ENCODE measurements at places on chromosomes 3 and 15.

GRCh38 chr3:71384837-71385716, 198.5 kb downstream of the FOXP1 start:
- no peak for DNase-seq

GRCh38 chr3:107521469-107522059, 1.2 kb upstream of the BBX start:
- DNase-seq = no peak

DNA sequence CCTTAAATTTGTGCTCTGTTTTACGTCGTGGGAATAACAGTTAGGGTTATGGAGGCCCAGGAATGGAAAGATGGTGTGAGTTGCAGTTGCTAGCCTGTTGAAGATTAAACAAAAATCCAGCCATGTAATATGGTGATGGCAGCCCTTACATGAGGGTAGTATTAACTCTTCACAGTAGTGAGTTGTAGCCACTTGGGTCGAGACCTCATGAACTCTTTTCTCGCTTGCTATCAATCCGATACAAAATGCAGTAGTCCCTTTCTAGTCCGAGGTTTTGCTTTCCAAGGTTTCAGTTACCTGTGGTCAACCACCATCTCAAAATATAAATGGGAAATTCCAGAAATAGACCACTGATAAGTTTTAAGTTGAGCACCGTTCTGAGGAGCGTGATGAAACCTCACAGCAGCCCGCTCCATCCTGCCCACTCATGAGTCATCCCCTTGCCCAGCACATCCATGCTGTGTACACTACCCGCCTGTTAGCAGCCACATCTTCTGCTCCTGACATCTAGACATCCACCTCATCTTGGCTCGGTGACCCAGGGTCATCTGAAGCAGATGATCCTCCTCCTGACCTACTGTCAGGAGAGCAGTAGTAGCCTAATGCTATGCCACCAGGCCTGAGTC, 177.9 kb downstream of the CDIN1 start:
- no peak for DNase-seq

GRCh38 chr3:62793946-62794345, 81.3 kb downstream of the CADPS start:
- DNase-seq = no peak

DNA sequence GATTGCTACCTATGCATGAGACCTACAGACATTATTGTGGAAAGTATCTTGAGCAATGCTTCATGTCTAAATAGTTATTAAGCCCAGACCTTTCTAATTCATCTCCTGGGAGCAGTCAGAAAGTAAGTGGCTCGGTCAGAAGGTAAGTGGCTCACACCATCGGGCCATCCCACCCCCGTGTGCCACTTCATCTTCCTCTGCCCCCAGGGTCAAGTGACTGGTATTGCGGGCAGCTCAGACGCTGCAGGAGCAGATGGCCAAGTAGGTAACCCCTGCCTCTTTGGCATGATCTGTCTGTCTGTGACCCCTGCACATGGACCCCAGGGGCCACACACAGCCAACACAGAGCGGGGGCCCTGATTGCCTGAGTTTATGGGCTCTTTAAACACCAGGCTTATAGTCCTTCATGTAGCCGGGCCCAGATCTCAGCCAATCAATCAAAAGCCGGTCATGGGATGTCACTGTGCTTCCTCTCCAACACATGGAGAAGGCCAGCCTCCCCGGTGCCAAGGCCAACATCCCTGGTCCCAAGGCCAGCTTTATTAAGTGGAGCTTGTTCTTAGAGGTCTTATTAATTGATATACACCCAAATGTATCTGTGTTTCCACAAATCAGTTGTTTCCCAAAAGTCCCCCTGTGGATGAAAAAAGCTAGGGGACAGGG, 42.9 kb downstream of the LARP6 start:
- no peak for DNase-seq

DNA sequence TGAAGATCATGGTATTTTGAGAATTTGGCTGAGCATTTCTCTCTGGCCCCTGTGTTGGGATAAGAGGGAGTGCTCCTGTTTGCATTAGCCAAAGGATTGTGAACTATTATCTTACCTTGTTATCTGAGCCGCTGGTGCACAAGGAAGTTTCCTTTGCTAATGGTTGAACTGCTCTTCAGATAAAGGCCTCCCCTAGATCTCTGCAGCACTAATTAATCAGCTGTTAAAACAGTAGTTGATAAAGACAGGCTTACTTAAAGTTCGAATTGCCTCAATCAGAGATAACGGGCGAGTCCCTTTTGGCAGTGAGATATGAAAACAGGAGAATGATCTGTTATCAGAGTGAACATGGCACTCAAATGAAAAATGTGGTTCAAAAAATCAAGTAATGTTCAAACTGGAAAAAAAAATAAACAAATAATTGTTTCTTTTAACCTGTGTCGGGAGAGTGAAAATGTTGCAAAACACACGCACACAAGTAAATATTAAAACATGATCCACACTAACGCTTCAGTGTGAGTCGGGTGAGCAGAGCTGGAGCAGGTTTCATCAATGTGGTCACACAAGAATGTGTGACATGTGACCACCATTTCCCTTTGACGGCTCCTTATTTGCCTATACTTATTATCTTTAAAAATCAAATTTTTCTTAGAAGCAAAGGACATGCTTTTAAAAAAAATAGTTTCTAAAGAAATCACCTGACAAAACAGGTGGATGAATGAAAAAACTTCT, 469.1 kb downstream of the SOX2 start:
- no peak for DNase-seq

DNA sequence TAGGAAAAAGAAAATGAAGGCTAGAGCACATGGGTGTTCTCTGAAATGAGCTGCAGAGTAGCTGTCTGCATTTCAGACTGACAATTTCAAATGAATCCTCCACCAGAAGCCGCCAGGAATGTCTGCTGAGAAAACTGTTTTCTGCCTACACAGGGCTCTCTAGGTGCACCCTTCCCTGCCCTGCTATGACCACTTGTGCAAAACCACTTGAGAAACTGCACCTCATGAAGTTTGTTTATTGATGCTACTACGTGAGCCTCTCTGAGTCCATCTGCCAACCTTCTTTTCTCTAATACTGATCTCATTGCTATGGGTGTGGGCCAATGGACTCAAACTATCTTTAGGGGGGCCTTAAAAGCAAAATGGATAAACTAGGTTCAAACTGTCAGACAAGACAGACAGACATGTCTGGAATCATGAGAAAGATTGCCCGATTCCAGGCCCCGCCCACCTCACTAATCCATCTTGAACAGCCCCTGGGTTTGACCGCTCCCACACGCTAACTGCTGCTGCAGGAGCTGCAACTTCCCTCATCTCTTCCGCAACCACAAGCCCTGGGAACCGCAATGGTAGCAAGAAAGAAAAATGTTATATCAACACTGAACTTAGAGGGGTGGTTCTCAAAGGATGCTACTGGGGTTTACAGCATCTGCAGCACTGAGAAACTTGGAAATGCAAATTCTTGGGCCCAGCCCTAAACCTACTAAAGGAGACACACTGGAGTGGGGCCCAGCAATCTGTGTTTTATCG, 9.0 kb upstream of the CD47 start:
- DNase-seq = no peak

DNA sequence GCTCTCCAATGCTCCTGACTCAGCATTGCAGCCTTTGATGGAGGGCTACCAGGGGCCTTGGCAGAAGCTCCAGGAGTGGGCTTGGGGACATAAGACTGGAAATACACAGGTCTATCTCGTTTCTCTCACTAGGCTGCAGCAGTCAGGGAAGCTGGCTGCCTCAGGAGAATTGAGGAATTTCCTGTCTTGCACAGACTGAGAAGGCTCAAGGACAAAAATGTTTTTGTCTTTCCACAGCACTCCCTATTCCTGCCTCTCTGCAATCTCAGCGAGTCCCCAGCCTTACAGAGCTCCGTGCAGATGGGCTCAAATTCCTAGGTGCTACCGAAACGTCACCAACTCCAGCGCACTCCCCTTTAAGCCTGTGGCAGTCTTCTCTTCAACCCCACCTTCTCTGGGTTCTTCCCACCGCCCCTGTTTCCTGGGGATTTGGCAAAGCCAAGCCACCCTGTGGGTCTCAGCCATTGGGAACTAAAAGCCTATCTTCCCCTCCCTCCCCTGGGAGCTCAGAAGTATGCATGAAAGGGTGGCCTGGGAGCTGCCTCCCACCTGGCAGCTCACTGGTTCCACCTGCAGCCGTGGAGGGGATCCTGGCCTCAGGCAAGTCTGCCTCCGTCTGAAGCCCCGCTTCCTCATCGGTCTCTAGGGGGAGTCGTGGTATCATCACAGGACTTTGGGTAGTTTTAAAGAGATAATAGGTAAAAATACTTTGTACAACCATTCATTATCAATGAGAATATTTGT, 322.6 kb upstream of the FRG2C start:
- no peak for DNase-seq

DNA sequence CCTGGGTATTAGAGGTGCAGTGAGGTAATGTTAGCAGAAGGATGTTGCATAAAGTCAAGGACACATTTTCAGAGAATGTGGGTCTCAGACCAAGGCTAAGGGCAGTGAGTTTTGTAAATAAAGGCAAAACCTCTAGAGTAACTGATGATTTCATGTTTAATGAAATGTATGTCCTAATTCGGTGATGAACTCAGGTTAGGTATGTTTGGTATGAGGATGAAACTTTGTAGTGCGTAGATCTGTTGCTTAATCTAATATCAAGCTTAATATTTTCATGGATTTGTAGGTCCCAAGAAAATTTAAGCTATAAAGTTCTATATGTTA, 3.6 kb downstream of the USP50 start:
- DNase-seq = no peak

DNA sequence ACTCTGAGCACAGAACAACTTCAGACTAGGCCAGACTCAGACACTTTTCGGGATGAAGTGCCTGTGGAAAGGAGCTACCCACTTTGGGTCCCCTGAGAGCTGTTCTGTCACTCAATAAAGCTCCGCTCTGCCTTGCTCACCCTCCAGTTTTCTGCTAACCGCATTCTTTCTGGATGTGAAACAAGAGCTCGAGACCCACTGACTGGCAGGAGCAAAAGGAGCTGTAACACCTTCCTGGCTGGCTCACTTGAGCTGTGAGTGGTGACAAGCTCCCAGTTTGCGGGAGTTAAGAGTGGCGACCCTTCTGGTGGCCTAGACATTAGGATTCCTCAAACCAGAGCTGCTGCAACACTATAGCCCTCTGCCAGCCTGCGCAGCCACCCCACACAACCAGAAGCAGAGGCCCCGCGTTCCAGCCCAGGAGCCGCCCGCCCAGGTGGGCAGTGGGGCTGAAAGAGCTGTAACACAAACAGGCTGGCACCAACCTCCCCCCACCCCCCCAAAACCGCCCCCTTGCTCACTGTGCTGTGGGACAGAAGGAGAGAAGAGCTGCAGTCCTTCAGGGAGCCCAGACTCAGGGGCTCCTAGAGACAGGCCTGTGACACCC, 1178.1 kb upstream of the GBE1 start:
- no peak for DNase-seq

GRCh38 chr15:100762913-100763834, 116.5 kb upstream of the ALDH1A3 start:
- DNase-seq = no peak

DNA sequence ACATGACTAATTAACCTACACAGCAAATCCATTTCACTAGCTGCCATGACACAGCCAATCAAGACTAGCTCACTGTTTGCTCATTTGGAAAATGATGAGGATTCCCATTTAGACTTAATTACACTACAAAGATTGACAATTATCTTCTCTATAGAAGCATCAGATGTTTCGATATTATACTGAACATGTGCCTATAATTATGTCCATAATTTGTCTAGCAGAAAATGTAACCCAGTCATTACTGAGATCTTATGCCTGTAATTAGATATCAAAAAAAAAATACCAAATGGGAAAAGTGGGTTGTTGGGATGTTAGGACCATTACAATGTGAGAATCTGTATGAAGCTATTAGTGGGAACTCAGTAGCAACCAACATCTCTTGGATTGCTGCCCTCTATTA, 344.2 kb upstream of the MCTP2 start:
- no peak for DNase-seq

GRCh38 chr3:141905129-141905528, 28.7 kb downstream of the ATP1B3 start:
- no peak for DNase-seq

- no peak for DNase-seq
These were observed 32.3 kb downstream of the C3orf62 start for GRCh38 chr3:49244581-49245205.

DNA sequence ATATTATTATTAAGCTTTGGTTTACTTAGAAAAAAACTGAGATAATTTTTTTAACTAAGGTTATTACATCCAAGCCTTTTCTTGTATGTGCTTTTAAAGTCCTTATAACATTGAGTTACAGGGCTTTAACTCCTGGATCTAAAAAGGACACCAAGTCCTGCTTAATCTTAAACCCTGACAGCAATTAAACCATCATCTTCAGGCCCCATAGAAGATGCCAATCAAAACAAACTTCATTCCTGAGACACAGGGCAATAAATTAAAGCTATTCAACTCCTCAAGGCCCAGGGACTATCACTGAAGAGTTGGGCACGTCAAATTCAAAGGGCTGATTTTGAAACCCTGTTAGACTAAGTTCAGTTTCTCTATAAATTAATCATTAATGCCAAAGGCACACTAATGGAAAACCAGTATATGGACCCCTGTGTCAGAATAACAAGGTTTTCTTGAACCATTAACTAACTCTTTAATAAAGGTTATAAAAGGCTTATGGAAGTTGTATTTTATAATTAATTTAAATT, 1152.6 kb downstream of the NSUN3 start:
- no peak for DNase-seq

- DNase-seq = no peak
These were observed 53.6 kb upstream of the RPL35A start for GRCh38 chr3:197896421-197896820.

- DNase-seq = no peak
These were observed 17.9 kb downstream of the C3orf38 start for GRCh38 chr3:88167704-88168103.

GRCh38 chr3:168671091-168671490, 575.4 kb upstream of the GOLIM4 start:
- DNase-seq = no peak
